ENCODE measurements at places on chromosomes 2 and 18. TPM values are rescaled to one million over a fixed set of nuclear protein-coding genes. Genes with fewer than 3 reads are reported as not detected.

DNA sequence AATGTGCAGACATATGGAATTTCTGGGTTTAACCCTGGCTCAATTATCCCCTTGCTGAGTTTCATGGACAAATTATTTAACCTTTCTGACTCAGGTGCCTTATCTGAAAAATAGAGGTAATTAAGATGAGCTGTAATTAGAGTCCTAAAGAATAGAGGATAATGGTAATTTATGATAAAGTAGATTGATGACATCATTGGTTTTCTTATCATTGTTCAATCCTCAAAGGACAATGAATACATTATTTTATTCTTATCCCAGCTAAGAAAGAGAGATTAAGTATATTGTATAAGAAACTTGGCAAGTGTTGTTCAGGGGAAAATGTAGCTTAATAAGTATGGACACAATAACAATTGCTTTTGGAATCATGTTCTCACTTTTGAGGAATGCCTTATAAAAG lies 279.3 kb downstream of the NYAP2 start:
- no peak for DNase-seq

DNA sequence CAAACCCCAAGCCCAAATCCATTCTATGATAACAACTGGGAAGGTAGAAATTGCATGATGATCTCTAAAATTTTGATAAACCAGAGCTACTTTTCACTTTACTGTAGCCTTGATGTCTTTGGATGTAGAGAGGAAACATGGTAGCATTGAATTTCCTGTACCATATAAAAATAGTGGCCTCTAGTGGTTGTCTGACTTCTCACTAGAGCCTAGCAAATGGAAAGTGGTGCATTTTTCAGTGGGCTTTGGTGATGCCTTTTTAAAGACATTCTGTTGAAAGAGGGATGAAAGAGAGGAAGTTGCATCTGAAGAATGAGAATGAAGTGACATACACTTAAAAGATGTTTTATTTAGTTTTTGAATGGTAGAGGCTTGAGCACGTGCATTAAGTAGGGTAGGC lies 662.2 kb downstream of the XIRP2 start:
- no peak for DNase-seq

The PARD6G gene
- total RNA-seq, result 26.4 TPM

DNA sequence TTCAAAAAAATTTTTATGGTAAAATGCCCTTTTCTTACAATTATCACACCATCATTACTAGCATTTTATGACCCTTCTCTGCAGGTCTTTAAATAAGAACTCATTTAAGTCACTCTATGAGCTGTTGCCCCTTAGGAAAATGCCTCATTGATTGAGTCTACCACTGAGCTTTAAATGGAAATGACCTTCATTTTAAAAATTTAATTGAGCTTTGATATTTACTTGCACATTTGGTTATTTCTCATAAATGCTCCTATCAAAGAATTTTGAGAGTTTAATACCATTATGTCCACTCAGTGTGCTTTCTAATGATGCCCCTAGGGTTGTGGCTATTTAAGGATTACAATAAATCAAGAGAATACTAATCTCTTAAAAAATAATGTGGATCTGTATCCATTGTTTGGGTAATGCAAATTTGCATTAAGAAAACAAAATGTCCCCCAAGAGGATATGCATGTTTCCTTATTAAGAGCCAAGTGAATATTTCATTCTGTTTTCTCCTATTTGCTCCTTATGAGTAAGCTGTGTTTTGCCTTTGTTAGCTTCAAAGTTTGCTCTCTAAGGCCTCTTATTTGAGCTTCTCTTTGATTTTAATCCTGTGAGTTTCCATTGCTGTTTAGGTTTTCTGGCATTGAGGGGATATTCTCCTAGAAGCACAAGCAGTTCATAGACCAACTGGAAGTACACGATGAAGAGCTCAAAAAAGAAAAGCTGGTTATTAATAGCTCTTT lies 69.8 kb downstream of the CERS6 start:
- DNase-seq, result no peak

DNA sequence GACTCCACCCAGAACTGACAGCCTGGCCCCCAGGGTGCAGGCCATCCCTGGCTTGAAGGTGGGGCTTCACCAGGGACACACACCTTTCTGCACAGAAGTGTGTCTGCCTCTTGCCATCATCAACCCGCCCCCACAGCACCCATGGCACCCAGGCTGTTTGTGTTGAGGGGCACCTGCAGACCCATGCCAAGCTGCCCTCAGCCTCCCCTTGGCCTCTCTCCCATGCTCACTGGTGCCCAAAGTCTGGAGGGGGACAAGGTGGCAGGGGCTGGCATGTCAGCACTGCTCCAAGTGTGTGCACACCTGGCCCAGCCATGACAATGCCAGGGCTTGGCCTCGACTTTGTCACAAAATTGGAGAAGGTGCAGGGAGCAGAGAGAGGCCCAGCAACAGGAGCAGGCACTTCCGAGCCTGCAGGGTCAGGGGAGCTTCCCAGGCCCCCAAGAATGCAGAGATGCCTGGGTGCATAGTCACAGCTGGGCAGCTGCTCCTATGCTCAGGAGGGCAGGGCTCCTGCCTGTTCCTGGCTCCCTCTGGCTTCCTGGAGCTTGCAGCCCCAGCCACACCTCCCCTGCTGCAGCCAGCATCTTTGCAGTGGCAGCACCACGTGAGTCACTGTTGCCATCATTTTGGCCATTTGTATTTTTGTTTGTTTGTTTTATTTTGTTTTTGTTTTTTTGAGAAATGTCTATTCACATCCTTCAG lies 280.6 kb upstream of the UBE2E3 start:
- DNase-seq, result no peak

The GREB1L gene
- total RNA-seq, result 0.05 TPM

- DNase-seq, result no peak
Measured at GRCh38 chr2:230267556-230267955, 42.0 kb downstream of the SP140 start.

The PROC gene
- not detected for total RNA-seq

- no peak for DNase-seq
Measured at GRCh38 chr18:66393463-66393862, 210.4 kb downstream of the CDH19 start.

The HS1BP3 gene
- total RNA-seq, result 37.9 TPM

DNA sequence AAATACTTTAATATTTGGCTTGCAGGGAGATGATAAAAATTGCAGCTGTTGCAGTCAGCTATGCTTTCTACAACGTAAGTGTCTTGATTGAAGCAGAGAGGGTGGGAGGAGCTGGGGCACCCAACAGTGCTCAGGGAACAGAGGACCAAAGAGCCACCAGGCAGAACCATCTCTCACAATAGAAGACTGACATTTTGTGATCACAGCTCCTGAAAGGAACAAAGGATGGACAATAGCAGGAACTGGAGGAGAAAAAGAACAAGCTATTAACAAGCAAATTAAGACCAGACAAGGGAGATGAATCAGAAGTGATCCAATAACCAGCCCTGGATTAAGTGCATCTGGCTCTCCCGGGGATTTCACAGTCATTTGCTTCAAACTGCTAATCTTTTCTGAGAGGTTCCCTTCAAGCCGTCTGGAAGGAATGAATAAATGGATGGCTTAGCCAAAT lies 65.7 kb upstream of the SMAD2 start:
- no peak for DNase-seq

DNA sequence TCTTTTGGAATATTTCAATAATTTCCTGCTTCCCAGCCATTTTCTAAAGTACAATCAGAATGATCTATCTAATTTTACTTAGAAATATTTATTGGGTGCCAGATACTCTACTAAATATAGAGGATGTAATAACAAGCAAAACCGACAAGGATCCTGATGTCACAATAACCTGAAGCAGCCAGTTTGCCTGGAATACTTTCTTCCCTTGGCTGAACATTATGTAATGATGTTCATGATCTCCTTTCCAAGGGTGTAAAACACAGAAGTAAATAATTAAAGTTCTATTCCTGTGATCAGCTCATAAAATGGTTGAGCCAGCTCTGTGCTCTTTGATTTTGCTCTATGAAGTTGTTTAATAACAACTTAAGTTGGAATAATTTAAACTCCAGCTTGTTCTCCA lies 2.6 kb upstream of the MRPL19 start:
- no peak for DNase-seq

The TOGARAM2 gene
- 0.31 TPM for total RNA-seq

The CROCC2 gene
- 0.23 TPM for total RNA-seq

DNA sequence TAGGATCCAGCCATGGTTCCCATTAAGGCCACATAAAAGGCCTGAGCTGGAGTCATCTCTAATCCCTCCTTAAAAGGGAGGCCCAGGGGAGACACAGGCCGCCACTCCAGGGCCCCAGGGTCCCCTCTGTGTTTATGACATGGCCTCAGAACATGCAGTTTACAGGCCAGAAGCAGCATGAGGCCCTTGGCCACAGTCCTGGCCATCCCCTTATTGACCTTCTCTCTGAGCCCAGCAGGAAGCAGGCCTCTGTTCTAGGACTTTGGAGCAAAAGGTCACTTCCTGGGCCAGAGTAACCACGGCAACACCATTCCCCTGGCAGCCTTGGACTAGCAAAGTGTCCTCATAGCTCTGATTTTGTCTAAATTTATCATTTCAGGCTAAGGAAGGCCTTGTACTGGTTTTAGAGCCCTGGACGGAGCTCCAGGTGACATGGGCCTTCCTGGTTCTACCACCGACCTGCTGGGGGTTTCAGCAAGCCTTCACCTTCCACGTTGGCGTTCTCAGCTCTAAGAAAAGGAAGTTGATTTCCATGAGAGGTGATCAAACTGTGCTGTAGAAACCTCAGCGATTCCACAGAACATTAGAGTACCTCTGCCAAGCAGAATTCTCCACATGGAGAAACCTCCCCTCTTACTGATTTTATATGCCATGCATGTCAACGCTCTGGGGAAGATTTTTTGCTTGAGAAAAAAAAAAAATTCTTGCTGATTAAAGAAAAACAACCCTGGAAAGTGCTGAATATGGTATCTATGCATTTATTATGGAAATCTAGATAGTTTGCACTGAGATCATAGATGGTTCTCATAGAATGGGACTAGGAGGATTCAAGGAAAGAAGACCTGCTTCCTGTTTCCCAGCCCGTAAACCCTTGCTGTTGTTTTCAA lies 53.7 kb downstream of the HS1BP3 start:
- peak; percentile 79 for DNase-seq

GRCh38 chr2:239514754-239515530 lies 114.1 kb upstream of the HDAC4 start:
- no peak for DNase-seq

DNA sequence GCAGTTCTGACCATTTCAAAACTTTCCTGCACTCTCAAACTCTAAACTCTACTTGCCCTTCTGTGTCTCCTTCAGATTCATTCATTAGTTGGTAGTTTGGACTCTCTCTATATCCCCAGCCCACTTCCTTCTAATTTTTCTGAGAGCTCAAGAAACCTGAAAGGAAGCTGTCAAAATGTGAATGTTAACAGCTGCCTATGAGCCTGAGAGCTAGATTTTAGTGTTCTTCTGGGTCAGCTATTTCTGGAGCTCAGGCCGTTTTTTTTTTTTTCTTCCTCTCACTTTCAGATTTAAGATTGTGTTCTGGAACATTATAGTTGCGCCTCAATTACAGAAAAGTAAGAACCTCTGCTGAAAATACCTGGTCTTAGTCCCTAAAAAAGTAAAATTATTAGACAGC lies 73.1 kb downstream of the RTN4 start:
- no peak for DNase-seq
